ENCODE measurements at places on chromosomes 3 and 15. TPM values are rescaled to one million over a fixed set of nuclear protein-coding genes. Genes with fewer than 3 reads are reported as not detected.

DNA sequence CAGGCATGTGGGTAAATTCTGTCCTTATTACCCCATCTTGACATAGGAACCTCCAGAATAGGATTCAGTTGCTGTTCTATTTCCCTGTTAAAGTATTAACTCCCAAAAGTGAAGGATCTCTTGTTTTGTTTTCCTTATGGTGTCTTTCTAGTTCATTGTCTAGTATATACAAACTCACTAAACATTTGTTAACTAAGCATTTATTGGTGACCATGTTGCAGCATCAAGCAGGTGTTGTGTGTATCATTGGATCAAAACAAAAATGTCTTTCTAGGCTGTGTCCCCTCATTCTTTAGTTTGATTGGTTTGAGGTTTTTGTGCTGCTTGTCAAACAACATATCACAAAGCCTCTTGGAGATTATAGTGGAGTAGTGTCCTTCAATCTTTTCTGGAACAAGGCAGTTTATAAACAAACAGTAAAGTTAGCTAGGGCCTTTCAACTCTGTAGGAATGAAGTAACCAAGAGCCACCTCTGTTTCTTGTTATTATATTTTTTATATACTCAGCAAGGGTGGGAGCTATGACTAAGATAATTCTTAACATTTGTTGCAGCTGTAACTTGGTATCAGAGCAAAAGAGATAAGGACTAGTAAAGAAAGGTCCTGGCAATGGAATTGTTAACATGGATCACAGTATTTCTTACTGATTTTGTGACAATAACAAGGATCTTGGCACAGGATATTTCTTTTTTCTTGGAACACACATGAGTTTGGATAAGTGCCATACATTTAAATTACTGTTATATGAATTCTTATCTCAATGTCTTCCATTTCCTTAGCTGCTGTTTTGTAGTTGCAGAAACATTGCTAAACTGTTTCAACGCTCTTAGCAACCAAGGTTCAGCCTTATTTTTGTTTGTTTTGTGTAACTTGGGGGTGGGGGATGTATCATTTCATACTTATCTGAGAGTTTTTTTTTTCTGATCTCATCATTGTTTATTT lies 49.3 kb downstream of the TMOD3 start:
- DNase-seq: peak; percentile 78

GRCh38 chr15:95718441-95718840 lies 612.1 kb upstream of the NR2F2 start:
- DNase-seq: no peak

GRCh38 chr15:52308446-52309153 lies 13.0 kb upstream of the MYO5C start:
- DNase-seq: no peak

GRCh38 chr3:160279657-160280056 lies 54.4 kb downstream of the C3orf80 start:
- DNase-seq: no peak

- no peak for DNase-seq
Measured at GRCh38 chr15:92102395-92102755, 248.9 kb downstream of the SLCO3A1 start.

- DNase-seq: no peak
Measured at GRCh38 chr3:6799264-6799915, 61.5 kb upstream of the GRM7 start.

- DNase-seq: no peak
Measured at GRCh38 chr3:1374471-1374870, 281.6 kb downstream of the CNTN6 start.

GRCh38 chr3:141960731-141961130 lies 84.3 kb downstream of the ATP1B3 start:
- DNase-seq: no peak

DNA sequence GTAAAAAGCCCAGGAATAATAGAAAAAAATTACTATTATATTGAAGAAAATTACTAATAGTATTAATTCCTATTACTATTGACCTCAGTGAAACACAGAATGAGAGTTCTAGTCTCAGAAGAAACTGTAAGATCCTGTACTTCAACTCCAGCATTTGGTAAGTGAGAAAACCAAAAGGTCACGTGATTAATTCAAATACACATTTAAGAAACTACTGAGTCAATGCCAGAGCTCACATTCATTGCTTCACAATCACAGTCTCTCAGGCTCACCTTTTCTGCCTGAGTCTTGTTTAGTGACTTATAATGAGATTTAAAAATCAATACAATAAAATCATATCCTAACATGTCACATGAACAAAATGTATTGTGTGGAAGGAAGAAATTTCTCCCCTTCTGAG lies 556.1 kb downstream of the FGF12 start:
- no peak for DNase-seq

DNA sequence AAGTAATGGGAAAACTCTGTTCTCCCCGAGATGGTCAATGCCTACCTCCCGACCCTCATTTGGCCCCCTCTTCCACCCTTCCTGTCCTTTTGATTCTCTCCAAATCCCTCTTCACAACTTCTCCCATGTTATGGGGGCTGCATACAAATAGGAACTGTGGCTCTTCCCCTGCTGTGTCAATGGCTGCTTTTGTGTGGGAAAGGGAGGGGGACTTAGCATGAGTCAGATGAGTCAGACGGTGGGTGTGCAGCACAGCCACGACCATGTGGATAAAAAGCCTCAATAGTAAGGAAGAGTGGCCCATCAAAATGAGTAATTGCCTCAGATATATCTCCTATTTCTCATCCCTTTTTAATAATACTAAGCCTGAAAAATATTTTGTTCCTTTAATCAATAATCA lies 31.9 kb downstream of the SPATA16 start:
- no peak for DNase-seq

DNA sequence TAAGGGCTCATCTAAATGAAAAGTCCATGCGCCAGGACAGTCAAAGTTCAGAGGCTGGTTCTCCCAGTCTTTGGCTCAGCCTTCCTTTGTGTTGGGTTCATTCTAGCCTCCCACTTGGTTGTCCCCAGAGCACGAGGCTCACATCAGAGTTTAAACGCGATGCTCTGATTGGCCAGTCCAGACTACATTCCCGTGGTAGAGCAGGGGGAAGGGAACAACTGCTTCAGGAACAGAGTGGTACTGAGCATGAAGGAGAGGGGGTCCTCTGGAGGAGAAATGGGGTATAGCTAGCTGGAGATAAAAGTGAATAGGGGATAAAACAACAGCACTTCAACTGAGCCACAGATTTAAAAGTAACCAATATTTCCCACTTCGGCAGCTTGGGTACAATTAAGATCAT lies 32.2 kb downstream of the ANAPC13 start:
- DNase-seq: no peak

DNA sequence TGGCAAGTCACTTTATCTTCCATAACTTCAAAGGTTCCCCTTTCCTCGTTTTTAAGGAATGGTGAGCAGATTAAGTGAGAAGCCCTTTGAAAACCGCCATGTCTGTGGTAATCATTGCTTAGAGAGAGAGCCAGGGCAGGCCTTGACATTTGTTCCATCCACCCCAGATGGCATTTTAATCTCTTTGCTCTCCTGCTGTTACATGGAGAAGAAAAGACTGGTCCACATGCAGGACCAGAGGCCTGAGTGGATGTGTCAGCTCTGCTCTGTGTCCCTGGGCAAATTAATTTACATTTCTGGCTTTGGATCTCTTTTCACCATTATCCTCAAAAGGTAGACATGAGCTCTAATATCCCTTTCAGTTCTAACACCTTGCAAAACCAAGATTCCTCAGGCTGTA lies 157.3 kb upstream of the LPP start:
- DNase-seq: no peak

DNA sequence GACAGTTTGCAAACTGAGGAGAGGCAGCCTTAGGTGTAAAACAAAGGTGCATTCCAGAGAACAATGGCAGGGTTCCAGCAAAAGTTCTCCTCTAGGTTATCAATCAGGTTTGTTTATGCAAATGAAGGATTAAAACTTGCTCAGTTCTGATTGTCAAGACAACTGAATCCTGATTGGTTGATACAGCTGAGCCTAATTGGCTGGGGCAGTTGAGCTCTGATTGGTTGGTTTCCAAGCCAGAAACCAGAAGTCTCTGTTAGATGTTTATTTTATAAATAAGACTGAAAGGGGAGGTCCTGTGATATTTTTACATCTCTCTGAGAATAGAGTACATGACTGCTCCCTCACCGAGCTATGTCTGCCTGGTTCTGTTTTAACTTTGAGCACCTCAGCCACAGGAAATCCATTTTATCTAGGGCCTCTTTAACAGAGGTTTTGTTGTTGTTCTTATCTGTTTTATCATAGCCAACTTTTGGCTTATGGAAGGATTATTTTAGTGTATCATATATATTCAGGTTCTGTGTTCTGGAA lies 37.8 kb downstream of the PPM1L start:
- no peak for DNase-seq

- no peak for DNase-seq
Measured at GRCh38 chr15:68643216-68643830, 64.5 kb downstream of the CORO2B start.

DNA sequence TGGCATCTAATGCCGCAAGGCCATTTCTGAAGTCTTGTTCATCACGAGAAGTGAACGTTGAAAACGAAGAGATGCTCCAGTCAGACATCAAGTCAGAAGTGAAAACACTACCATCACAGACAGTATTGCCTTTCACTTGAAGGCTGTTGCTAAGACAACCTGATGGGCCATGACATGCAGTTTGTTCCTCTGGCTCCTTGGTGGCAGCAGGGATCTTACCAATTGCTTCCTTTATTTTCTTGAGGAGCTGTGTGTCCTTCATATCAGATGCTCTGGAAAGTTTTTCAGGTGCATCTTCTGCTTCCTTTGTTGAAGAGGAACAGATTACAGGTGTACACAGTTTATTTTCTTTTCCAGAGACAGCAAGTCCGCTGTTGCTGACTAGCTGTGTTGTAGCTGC lies 30.7 kb upstream of the MYLK start:
- no peak for DNase-seq

DNA sequence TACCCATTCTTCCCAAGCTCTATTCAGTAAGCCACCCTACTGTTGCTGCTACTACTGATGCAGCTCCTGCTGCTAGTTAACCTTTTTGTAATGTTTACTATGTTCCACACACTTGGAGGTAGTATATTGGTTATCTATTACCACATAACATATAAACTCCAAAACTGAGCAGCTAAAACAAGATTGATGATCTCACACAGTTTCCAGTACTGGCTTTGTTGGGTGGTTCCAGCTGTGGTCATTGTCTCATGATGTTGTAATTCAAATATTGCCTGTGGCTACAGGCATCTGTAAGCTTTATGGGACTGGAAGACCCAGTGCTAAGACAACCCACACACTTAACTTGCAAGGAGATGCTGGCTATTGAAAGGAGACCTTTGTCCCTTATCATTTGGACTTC lies 556.2 kb upstream of the SUCLG2 start:
- DNase-seq: no peak

GRCh38 chr3:172133838-172134237 lies 94.5 kb downstream of the FNDC3B start:
- DNase-seq: no peak

DNA sequence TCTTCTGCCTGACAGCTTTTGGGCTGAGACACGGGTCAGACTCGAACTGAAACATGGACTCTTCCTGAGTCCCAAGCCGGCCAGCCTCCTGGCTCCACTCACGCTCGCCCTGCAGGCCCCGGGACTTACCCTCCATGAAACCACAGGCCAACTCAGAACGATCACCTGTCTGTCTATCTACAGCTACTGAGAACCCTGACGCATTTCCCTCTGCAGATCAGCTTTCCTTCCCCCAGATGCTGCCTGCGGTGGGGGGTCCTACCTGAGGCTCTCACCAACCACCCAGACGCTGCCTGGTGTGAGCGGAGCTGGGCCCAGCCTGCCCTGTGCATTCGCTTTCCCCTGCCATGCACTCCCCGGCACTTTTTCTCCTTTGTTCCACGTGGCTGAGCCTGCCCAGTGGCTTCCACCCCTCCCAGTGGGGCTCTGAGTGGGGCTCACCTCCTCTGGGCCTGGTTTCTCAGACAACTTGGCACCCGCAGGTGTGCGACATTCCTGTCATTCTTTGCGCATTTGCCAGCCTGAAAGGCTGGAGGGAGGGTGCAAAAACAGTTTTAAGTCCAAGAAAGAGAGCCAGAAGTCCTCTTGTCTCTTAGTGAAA lies 60.2 kb downstream of the PLXNA1 start:
- peak; percentile 44 for DNase-seq

GRCh38 chr15:93274257-93274656 lies 185.2 kb upstream of the RGMA start:
- no peak for DNase-seq

GRCh38 chr15:31391687-31392671 lies 65.3 kb downstream of the KLF13 start:
- peak; percentile 80 for DNase-seq

GRCh38 chr3:11850003-11850402 lies 3.3 kb upstream of the TAMM41 start:
- no peak for DNase-seq

DNA sequence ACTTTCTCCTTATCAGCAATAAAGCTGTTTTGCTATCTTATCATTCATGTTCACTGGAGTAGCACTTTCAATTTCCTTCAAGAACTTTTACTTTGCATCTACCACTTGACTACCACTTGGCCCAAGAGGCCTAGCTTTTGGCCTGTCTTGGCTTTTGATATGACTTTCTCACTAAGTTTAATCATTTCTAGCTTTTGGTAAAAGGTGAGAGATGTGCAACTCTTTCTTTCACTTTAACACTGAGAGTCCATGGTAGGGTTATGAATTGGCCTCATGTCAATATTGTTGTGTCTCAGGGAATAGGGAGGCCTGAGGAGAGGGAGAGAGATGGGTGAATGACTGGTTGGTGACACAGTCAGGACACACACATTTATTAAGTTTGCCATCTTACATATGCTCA lies 31.0 kb upstream of the FAM3D start:
- no peak for DNase-seq

DNA sequence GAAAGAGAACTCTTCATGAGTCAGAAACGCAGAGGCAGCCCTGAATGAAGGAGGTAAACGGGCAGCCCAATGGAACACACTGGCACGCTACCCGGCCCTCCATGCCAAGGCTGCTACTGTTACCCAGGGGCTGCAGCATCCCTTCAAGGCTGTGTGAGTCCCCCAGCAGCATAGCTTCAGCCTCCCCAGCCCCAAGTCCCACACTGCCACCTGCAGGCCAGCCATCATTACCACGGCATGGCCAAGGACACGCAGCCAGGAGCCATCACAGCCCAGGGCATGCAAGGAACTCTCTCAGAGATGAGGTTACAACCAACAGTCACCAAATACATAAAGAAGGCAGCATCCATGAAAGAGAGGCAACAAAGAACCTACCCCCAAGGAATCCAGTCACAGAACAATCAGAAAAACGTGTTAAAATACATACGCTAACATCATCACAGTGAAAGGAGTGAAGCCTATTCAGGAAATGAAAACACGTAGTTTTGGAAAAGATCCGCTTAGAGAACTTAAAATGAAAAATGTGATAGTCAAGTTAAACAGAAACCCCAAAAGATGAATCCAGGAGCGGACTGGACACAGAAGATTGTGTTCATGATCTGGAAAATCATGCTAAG lies 22.4 kb downstream of the PLA2G4F start:
- no peak for DNase-seq

- no peak for DNase-seq
Measured at GRCh38 chr15:59317211-59317610, 55.5 kb downstream of the MYO1E start.

Gene BCL2A1
- not detected for polyA plus RNA-seq

Gene ECE2
- not detected for polyA plus RNA-seq

Gene FBXO22
- 52.2 TPM for polyA plus RNA-seq

Gene CAV3
- 0.48 TPM for polyA plus RNA-seq

Gene PIGZ
- polyA plus RNA-seq: 1.8 TPM

Gene NEDD4
- 20.2 TPM for polyA plus RNA-seq

Gene GOLGA6L2
- polyA plus RNA-seq: not detected

Gene ISL2
- not detected for polyA plus RNA-seq

Gene CYP11A1
- polyA plus RNA-seq: 1.2 TPM

Gene CYP1A2
- polyA plus RNA-seq: 0.18 TPM

Gene CCDC54
- 0.28 TPM for polyA plus RNA-seq
